ENCODE measurements at places on chromosomes 5 and 9.

GRCh38 chr5:161333194-161333880, 213.2 kb downstream of the GABRB2 start:
- no peak for DNase-seq

GRCh38 chr5:132491368-132492364, 1.1 kb upstream of the IRF1 start:
- no peak for DNase-seq

DNA sequence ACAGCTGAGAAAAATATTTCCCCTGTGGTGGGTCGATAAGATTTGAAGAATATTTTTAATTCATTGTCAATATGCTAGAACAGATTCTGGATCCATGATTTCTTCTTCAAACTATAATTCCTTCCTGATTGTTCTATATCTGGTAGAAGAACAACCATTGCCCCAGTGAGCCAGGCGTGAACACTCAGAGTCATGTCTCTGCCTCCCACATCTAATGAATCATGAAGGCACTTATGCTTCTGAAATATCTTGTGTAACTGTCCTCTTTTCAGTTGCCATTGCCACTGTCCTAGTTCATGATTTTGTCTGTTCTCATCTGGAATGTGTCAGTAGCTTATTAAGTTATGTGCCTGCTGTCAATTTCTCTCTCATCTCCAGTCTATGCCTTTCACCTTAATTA, 40.0 kb downstream of the GABRG2 start:
- DNase-seq, result no peak

DNA sequence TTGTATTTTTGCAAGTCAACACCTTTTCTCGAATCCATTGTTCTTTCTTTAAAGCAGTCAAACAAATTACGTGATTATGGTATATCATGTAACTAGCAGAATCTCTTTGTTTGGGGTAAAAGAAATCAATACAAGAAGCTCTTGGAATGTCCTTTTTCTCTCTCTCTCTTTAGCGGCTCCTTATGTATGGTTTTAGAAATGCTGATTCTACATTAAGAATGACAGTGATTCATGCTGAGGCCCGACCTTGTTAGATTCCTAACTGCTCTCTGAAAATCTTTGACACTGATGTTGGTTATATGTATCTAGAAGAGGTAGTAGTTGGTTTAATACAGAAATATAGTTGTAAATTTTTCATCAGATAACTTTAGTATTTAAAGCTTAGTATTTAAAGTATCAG, 76.4 kb downstream of the SNX24 start:
- no peak for DNase-seq

DNA sequence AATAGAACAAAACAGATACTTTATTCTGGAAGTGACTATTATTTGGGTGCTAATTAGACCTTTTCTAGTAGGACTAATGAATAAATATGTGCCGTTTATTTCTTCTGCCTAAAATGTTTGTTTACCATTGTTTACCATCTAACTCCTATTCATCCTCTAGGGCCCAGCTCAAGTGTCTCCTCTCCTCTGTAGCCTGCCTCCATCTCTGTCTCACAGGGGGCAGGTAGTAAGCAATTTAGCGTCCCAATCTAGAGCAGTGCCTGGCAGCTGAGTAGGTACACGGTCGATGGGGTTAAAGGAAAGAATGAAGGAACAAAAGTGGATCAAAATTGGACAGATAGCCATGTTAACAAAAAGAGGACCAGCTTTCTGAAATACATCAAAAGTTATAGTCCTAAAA, 230.9 kb downstream of the SLF1 start:
- no peak for DNase-seq

GRCh38 chr9:127395497-127396252, 1.3 kb upstream of the SLC2A8 start:
- no peak for DNase-seq

DNA sequence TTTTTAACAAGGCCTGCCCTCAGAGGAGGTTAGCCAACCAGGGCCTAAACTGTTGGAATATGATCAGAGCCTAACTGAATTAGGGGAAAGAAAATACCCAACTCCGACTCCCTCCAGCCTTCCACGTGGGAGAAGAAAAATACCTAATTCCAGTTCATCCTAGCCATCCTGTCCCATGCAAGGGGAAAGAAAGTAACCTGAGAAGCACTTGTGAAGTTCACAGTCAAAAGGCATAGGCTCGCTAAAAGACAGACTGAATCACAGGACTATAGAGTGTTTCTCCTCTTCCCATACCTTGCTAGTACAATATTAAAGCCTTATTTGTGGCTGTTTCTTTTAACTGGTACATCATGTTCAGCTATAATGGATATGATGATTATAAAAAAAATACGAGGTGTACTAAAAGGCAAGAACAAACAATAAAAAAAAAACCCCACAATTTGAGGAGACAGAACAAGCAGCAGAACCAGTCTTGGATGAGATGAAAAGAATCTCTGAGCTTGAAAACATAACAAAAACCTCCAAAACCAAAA, 18.0 kb upstream of the ATP10B start:
- DNase-seq, result no peak

DNA sequence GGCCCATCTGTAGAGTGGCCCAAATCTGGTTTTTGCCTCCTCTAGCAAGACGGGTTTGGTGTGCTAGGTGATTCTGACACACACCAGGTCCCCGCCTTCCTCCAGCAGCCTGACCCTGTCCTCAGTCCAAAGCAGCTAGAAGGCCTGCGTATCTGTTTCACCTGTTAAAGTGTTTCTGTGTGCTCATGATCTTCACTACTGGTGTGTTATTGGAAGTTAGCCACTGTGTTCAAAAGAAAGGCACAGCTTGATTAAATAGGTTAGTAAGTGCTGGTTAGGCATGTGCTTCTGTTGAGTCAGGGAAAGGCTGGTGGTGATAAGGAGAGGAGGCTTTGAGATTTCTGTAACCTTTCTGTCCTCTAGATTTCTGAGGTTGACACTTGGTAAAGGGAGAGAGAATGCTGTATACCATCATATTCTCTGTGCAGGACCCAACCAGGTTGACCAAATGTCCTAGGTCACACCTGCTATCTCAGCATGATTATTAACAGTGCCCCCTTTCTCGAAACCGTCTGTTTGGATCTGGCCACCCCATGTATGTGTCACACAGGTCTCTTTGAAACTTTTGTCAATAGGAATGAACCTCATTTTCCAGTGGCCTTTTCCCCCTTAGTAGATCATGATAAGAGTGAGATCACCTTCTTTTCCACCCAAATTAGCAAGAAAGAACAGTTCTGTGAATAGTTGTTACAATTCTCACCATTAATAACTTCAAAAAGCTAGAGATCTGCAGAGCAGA, 58.8 kb downstream of the ARHGAP26 start:
- DNase-seq, result no peak

DNA sequence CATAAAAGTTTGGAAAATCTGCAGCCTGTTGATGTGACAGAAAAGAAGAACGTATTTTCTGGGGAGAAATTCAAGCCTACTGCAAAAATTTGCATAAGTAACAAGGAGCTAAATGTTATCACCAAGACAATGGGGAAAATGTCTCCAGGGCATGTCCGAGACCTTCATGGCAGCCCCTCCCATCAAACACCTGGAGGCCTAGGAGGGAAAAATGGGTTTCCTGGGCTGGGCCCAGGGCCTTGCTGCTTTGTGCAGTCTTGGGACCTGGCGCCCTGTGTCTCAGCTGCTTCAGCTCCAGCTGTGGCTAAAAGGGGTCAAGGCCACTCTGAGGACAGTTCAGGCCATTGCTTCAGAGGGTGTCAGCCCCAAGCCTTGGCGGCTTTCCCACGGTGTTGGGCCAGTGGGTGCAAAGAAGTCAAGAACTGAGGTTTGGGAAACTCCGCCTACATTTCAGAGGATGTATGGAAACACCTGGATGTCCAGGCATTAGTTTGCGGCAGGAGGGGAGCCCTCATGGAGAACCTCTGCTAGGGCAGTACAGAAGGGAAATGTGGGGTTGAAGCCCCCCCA, 13.1 kb downstream of the CERT1 start:
- DNase-seq, result no peak

- DNase-seq, result no peak
Observed at GRCh38 chr9:114787781-114788498, 17.9 kb downstream of the TNFSF15 start.

GRCh38 chr5:135309391-135310327, 89.4 kb downstream of the MACROH2A1 start:
- no peak for DNase-seq
